Tibial nerve (tissue), 4 donors: ENCODE measurements at places on chromosomes 7 and 10.

- DNase-seq, result no peak
Measured at GRCh38 chr7:151141855-151142685, 25.4 kb downstream of the GBX1 start.

DNA sequence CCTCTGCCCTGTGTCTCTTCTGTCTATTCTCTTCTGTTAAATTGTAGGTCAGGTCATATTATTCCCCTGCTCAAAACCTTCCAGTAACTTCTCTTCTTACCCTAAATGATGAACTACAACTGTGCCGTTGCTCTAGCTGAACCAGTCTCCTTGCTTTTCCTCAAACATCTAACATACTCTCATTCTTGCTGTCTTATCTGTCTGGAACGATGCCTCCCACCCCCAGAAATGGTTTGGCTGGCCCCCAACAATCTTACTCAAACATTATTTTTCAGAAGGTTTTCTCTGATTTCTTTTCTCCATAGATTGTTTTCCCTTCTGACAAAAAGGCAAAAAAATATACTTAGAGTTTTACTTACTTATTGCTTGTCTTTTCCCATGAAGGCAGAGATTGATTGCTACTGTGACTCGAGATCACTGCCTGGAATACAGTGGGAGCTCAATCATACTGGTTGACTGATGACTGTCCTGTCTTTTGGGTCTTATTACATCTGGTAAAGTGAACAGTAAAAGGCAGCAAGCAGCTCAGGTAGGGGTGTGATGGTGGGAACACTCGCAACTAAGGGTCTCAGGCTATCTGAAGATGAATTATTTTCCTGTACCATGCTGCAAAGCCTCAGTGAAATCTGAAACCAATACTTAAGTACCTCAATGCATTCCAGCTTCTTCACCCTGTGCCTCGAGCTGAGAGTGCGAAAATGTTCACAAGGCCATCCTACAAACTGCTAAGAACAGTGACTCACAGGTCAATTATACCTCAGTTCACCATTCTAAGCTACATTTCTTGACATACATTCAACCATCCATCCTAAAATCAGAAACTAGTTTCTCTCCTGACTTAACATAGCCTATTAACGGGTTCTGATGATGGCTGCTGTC lies 67.6 kb downstream of the DNMBP start:
- no peak for DNase-seq

DNA sequence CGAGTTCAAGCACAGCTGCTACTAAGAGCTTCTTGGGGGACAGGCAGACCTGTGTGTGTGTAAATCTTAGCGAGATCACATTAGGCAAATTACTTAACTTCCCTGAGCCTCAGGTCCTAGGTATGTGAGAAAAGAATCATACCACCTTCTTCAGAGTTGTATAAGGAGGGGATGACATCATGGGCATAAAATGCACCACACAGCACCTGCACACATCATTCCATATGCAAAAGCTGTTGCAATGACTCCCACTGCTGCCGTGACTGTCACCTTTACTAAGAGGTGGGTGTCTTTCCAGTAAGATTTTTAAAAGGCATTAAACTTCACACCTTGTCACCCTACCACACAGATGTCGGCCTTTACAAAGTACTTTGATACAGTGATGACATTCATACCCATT lies 146.0 kb downstream of the FANK1 start:
- no peak for DNase-seq

DNA sequence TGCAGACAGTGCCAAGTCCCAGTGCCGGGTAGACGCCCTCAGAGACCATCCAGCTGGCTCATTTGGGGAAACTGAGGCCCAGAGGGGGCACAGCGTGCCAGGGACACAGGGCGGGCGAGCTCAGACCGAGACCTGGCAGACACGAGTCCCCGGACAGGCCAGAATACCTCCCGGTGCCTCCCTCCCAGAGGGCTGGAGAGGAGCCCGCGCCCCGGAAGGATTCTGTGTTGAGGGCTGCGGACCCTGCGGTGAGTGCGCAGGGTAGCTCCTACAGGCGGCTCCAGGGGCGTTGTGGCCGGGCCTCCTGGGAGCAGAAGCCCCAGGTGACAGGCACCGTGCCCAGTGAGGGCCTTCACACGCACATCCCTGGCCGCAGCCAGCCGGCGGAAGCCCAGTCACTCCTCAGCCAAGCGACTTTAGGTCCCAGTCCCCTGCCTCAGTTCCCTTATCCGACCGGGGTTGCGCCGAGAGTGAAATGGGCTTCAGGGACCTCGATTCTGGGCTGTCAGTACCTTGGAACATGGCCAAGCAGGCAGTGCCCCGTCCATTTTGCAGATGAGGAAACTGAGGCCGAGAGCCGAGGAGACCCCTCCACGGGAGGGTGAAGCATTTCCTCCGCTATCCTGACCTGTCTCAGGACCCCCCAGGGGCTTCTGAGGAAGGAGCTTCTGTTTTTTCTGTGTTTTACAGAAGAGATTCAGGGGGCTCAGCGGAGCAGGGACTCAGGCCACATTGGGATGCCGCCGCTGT lies 73.6 kb downstream of the ELFN1 start:
- no peak for DNase-seq

- no peak for DNase-seq
Measured at GRCh38 chr7:100384628-100385294, 11.5 kb downstream of the PILRA start.

DNA sequence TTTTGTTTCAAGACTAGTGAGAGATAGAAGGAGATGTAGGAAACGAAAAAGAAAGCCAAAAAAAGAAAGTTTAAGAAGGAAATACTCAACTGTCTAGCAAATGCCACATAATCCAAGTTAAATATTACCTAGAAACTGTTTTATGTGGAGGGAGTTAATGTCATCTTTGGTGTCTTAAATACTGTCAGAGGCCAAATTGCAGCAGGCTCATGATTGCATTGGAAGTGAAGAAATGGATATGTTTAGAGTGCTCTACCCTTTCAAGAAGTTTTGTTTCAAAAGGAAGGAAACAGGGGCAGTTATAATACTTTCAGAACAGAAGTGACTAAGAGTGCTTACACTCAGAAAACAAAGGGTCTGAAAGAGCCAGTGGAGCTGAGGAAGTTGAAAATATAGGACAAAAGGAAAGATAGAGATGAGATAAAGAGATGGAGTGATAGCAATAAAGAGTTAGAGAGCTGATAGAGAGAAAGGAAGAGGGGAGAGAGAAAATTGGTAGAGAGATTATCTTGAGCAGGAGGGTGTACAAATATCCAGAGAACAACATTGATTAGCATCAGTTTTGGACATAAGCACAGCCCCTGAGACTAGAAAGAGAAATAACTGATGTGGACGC lies 28.0 kb upstream of the GNAI1 start:
- no peak for DNase-seq

GRCh38 chr7:124914298-124914697 lies 15.3 kb downstream of the POT1 start:
- no peak for DNase-seq

- no peak for DNase-seq
Measured at GRCh38 chr10:124697837-124698544, 46.2 kb downstream of the FAM53B start.

DNA sequence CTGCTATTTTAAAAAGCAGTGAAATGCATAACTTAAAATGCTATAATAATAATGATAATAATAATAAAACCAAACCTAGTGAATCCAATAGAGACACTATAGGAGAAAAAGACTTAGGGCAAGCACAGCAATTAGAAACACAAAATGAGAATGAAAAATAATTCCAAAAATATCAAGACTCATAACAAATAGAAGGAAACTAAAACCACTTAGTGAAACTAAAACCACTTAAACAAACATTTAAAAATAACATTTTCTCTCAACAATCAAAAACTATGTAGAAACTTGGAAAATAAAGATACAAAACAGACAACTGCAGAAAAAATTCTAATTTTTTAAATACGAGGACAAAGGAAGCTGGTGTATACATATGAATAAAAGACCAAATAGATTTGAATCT lies 655.2 kb upstream of the NRG3 start:
- DNase-seq, result no peak

DNA sequence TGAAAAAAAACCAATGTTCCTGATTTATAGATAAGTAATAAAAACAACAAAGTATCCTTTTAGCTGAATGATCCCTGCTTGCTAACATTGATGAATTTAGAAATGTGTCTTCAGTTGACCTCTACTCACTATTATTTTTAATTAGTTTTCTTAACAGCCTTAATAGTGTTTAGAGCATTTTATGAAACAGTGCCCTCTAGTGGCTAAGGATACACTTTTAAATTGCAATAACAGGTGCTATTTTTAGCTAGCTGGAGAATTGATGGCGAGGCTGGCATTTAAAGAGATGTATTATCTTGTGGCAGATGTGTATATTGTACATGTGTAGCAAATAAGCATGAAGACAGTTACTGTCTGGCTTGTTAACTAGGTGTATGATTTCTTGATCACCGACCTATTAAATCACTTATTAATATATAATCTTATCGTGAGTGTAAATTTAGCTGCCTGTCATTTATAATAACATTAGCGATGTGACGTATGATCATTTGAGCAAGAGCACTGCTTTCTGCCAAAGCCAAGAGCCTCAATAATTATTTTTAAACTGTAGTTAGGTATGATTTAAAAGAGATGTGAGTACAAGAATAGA lies 451.9 kb downstream of the DPP6 start:
- DNase-seq, result no peak

DNA sequence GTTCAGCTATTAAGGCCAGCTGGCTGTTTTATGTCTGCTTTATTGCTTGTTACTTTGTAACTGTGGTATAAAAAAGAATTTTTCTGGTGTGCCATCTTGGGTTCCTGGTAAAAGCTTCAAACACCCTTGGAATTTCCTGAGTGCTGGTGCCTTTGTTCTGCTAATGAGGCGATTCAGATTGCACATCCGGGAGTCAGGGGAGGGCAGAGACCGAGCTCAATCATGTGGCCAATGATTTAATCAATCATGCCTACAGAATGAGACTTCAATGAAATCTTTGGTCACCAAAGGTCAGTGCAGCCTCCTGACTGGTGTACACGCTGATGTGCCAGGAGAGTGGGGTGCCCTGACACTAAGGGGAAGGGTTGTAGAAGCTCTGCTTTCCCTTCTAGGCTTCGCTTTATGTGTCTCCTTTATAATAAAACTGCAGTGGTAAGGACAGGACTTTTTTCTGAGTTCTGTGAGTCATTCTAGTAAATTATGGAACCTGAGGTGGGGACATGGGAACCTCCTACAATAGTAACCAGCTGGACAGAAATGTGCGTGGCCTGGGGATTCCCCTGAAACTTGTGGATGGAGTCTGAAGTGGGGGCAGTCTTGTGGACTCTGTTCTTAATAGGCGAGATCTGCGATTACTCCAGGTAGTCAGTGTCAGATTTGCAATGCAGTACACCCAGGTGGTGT lies 69.4 kb upstream of the OGDHL start:
- DNase-seq, result no peak

DNA sequence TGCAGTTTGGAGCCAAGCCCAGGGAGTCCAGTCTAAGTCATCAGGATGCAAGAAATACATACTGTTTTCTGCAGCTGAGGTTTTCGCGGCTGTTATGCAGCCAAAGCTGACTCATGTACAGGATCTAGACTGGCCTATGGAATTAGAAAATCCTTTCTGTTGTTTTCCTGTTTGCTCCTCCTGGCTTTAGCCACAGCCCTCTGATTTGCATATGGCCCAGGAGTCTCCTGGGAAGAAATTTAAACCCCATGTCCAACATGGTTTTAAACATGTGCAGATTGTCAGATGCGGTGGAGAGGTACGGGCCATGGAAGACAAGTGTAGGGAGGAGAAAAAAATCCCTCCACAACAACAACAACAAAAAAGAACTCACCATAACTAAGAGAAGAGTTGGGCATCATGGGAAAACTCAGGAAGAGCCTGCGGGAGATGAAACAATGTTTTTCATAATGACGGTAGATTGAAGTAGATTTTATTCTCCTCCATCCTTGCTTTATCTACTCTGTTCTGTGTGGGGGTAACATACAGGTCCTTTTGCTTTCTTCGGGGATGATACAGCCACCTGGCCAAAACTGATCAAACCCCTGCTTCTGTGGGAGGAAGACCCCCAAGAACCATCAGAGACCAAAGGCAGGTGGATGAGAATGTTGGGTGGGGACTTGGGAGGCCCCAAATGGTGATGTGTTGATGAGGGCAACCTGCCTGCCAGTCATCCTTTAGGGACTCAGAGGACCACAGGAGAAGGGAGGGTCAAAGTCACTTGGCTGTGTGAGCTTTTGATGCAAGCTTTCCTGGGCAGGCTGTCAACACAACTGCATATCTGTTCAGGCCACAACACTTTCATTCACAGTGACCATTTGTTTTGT lies 29.8 kb upstream of the GNA12 start:
- no peak for DNase-seq

DNA sequence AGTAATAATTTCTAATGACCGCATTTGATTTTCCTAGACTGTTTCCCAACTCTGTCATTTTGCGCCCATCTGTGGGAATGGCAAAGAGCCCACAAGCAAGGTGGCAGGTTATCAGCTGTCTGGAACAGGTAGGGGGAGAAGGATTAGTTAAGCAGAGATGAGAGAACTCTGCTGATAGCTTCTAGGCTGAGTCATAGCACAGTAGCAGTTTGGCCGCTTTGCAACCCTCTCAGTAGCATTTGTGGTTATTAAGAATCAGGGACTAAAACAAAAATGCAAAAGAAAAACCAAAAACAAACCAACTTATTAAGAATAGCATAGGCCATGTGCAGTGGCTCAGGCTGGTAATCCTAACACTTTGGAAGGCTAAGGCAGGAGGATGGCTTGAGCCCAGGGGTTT lies 602.7 kb upstream of the SORCS1 start:
- DNase-seq, result no peak

GRCh38 chr10:61363006-61363405 lies 90.2 kb downstream of the TMEM26 start:
- DNase-seq, result no peak

DNA sequence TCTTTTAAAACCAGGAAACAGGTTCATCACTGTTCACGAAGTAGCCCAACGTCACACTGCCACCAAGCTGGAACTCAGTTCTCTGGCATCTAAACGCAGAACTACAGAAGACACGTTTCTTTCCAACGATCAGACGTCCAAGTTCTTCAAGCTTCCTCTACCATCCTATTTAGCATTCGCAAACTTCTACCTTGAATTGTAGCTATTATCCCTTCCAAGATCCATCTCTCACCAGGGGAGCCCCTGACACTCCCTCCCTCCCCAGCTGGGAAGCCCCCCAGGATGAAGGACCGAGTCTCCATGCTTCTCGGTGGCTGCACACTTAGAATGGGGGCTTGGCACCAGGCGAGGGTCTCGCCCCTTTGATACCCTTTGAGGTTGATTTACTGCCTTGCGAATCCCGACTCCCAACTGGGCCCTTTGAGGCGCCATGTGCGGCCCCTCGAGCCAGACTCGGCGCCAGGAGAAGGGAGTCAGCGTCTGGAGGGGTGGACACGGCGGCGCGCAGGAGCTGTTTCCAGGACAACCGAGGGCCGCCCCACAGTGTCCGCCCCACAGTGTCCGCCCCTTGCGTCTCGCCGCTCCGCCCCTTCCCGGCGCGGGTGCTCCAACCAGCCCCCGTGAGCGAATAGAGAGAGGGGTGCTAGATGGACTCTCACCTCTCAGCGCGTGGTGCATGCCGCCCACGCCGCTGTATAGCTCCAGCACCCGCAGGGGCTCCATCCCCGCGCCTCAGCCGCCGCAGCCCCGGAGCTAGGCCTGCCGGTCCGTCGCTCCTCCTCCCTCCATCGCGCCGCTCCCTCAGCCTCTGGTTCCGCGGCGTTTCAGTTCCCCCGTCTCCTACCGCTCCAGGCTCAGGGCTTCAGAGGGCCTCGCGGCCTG lies at the start of gene TRDMT1:
TSS of gene TRDMT1 (minus strand) at position 761 of the 882 bp plus-strand sequence. CDS start at position 723, 38 bp downstream.
- peak; percentile 72 for DNase-seq

GRCh38 chr10:74167443-74167842 lies 16.4 kb downstream of the ADK start:
- DNase-seq, result no peak
